ENCODE measurements at places on chromosomes 4 and X. TPM values are rescaled to one million over a fixed set of nuclear protein-coding genes. Genes with fewer than 3 reads are reported as not detected.
A peak's percentile ranks its signal among the peaks of the same experiment; 100 is the strongest.

- no peak for DNase-seq
These were observed 7.7 kb upstream of the ZNF81 start for GRCh38 chrX:47828984-47829383.

Gene XAGE2
- total RNA-seq = not detected

Gene RIPPLY1
- total RNA-seq = not detected

Gene ANOS1
- not detected for total RNA-seq

- peak; percentile 41 for DNase-seq
These were observed 722 bp downstream of the SLC10A7 start for GRCh38 chr4:146520896-146521540.

- no peak for DNase-seq
These were observed 241.2 kb upstream of the CTSO start for GRCh38 chr4:156194896-156195295.

- DNase-seq = no peak
These were observed 4.7 kb downstream of the KCND1 start for GRCh38 chrX:48966796-48967579.

- no peak for DNase-seq
These were observed 1601.9 kb upstream of the ADGRL3 start for GRCh38 chr4:59598330-59598618.

DNA sequence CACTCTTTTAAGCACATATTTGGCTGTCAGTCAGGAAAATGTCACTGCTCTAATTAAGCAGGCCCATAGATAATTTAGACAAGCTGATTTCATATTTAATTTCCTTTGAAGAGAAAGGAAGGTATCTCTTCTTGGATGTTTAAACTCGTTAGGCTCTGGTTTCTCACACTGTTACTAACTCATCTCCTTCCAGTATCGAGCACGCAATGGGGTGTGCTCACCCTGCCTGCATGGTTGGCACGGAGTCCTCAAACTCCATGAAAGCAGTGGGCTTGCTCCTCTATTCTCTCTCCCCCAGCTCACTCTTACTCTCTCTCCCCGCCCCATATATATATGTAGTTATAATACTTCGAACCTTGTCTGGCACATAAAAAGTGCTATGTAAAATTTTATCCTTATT, 76.9 kb downstream of the EGF start:
- DNase-seq = no peak

DNA sequence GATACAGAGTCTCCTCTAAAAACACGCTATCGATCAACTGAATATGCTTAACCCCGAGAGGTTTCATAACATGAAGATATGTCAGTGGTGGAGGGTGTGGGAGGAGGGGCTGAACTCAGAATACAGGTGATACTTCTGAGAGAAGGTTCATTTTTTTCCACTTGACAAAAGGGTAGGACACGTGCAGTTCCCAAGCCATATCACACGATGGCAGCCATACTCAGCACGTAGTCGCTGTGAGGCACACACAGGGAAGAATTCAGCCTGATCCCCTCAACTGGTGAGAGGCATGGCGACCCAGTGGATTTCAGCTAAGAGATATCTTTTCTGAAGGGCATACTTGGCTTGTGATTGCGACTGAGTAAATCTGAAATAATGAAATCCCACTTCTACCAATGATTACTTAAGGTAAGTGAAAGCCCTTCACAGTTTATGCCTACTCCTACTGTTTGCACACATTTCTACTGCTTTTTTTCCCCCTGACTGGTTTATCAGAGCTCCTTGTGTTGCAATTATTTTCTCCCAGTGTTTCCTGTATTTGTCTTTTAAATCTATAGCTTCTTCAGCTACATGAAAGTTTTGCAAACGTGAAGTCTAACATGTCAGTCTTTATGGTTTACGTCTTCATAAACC, 133.1 kb downstream of the CORIN start:
- peak; percentile 2 for DNase-seq

DNA sequence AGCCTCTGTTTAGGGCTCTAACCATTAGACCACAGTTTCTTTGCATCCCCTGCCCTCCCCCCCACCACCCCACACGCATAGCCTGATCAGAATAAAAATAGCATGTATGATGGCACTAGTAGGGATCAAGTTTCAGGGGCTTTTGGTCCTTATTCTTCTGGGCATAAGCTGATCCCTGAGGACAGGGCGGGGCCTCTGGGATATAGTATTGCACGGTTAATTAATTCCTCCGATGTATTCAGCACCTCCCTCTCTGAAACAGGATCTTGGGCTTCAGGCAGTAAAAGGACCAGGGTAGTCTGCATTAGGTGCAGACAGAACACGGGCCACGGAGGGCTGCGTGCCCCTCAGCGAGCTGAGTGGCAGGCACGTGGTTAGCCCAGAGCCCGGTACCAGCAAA, 57.1 kb downstream of the ELF4 start:
- DNase-seq = no peak

GRCh38 chr4:104488151-104488550, 6.5 kb downstream of the CXXC4 start:
- DNase-seq = no peak

DNA sequence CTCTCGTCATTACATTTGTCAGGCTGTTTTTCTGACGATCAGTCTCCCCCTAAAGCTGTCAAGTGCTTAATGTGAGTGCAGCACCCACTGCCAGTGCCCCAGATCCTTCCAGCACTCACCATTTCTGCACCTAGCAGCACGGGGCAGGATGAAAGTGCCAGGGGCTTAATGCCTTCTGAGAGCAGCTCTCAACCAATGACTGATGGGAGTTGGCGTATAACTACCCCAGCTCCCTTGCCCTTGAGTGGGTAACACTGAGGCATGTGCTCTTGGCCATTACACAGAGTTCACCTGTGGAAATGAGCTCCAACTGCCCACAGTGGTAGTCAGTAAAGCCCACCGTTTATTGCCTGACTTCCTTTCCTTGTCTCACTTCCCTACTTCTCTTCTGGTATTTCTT, 226.2 kb upstream of the BCOR start:
- no peak for DNase-seq

DNA sequence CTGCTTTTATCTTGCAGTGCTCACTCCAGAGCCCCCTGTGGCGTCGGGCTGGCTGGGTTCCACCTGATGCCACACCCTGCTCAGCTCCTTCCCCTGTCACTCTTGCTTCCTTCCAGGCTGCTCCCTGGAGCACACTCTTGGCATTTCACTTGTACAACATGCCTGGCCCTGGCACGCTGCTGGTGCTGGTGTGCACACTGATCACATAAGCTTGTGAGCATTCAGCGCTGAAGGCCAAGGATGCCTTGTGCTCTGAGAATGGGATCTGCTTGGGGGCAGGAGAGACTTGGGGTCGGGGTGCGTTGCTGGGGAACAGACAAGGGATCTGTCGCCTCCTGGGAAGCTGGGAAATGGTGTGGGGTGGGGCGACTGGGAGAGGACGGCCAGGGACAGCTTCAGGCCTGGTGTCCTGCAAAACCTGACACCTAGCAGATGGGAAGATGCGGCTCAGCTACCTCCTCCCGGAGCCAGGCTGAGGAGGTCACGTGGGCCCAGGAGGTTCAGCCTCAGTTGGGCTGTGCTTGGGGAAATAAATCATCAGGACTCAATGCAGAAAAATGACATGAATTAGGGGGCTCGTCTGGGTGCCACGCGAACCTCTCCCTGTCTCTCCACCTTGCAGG, 108.5 kb downstream of the PHKA2 start:
- DNase-seq = no peak

Gene RAB40A
- total RNA-seq = 0.21 TPM

- no peak for DNase-seq
These were observed 113.5 kb upstream of the TTC29 start for GRCh38 chr4:147059064-147059731.

Gene HSFX3
- not detected for total RNA-seq

DNA sequence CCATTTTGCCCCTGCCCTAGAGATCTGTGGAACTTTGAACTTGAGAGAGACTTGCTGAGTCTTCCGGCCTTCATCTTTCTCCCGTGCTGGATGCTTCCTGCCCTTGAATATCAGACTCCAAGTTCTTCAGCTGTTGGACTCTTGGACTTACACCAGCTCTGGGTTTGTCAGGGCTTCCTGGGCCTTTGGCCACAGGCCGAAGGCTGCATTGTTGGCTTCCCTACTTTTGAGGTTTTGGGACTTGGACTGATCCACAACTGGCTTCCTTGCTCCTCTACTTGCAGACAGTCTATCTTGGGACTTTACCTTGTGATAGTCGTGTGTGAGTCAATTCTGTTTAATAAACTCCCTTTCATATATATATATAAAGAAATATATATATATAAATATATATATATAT, 1071.0 kb downstream of the ADGRL3 start:
- DNase-seq = no peak

DNA sequence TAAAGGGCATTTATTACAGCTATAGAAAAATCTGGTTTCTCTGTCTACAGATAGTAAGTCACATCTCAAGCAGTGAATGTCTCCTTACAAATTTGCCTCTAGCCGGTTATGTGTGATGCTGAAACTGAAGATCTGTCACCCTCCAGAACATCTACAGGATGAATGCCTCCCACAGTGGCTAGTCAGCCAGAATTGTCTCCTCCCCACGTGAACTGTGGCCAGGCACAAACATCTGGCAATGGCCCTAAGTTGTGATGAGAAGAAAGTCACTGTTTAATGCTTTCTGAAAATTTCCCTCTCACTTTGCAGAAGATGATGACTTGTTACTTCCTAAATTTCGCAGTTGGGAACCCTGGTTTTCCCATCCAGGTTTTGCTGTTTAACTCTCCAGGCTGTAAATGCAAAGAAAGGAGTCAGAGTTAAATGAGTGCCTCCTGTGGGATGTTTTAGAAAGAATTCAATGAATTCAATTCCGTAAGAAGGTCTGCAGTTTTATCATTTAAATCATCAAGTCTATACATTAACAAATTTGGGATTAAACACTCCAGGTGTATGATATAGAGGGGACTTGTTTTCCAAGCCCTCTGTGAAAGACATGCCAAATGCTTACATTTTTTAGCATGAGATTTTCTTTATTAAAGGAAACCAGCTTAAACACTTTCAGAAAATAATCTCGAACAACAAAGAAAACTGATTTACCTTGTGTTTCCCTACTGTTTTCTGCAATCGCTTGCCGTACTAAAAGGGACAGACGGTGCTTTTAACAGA, 55.4 kb upstream of the TLR3 start:
- DNase-seq = no peak

DNA sequence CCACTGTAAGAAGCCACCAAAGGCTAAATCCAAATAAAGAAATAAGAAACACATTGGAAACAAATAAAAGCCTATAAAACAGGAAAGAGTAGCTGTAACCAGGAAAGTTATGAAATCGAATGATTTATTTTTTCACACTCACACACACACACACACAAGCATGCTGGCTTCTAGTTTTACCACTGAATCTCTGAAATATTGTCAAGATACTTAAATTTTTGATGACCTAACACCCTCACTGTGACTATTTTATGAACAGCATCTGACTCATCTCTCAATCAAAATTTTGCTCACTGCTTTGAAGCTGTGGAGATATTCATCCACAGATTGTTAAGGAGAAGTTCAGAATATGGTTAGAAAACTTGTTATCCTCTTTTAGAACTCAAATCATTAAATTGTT, 13.9 kb upstream of the GABRB1 start:
- DNase-seq = no peak

- no peak for DNase-seq
These were observed 14.3 kb downstream of the TENM3 start for GRCh38 chr4:182257503-182257902.

GRCh38 chrX:119475389-119476101, 7.3 kb downstream of the SLC25A5 start:
- DNase-seq = no peak

Gene CFAP99
- not detected for total RNA-seq

DNA sequence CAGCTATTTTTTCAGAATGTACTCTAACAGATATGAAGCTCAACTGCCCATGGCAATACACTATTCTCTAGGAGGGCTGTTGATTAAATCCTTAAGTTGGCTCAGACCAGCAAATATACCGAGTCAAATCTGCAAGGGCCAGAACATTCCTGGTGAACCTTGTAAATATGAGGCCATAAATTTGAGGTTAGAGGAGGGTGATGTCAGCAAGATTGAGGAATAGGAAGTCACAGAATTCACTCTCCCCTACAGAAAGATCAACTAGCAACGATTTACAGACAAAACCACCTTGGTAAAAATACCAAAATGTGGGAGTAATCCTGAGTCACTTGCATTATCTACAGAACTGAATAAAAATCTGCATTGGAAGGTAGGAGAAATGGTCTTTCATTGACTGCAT, 399.3 kb downstream of the GPM6A start:
- DNase-seq = no peak

DNA sequence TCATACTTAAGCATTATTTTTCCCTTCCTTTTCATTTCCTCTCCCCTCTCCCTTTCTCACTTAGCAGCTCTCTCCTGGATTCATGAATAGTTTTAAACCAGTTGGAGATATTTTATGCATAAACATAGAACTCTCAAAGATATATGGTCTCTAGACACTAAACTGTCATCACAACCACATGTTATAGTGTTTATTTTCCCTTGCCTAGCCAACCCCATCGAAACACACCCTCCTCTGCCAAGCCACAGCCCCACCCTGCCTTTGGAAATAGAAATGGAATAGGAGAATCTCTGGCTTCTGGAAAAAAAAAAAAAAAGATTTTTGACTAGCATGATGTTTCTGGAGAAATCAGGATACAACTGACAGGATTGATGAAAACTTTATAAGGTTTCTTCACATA, 64.8 kb upstream of the RBPJ start:
- DNase-seq = no peak

DNA sequence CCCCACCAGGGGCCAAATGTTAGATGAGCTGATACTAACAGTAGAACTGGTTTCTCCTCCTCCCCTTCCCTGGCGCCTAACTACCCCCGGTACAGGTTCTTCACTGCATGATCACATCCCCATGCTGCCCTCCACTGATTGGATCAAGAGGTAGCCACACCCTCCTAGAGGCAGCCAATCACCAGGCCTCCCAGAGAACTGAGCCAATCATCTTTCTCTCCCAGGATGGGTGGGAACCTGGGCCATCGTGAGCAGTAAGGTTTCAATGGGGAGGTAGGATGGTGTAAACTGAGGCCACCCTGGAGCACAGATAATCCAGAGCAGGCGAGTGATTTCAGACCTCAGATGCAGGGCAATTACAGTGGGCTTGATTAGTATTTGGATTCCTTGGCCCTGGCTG, 64.2 kb downstream of the PPP2R2C start:
- no peak for DNase-seq

DNA sequence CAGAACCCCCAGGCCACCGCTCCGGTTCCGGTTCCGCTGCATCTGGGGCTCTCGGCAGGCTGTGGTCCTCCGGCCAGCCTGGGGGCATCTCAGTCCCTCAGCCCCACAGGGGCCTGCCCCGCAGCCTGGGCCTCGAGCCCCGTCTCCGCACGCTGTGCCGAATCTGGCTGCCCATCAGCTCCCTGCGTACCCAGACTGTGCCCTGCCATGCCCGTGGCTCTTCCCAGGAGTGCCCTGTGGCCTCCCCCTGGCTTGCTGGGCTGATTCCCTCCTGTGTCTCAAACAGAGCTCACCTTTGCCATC, 830 bp upstream of the MSANTD1 start:
- no peak for DNase-seq

GRCh38 chr4:1300466-1301455, 11.1 kb downstream of the MAEA start:
- peak; percentile 58 for DNase-seq
